Mesenteric fat pad (tissue), 1 donor: ENCODE measurements at places on chromosomes 7 and 10.

GRCh38 chr7:10977113-10977512, 3.4 kb downstream of the PHF14 start:
- no peak for DNase-seq

DNA sequence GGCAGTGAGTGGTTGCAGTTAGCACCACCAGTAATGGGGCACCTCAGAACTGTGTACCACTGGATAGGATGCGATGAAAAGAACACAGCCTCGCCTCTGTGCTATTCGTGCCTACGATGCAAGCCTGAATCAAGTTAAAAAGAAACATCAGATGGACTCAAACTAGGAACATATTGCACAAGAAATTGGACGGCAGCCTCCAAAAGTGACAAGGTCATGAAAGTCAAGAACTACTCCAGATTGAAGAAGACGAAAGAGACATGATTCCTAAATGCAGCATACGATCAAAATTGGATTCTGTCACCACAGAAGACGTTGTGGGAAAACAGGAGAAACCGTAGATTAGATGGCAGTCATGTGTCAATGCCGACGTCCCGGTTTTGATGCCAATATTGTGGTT, 648.1 kb upstream of the FOXK1 start:
- no peak for DNase-seq

DNA sequence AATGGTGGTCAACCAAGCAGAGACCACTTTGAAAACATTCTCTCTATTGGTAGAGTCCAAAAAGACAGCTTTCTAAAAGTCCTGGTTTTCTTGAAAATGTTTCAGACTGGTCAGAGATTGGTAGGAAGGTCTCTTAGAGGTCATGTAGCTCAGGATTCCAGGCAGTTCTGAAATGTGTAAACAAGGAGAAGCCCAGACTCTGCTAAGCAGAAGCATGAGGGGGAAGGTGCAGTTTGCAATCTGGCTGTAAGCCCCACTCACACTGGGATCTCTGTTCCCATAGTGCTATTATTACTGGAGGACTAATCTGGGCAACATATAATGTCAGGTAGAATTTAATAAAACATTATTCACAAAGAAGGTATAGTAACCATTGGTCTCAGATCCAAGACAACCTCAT, 101.1 kb downstream of the MAGI2 start:
- DNase-seq, result no peak

DNA sequence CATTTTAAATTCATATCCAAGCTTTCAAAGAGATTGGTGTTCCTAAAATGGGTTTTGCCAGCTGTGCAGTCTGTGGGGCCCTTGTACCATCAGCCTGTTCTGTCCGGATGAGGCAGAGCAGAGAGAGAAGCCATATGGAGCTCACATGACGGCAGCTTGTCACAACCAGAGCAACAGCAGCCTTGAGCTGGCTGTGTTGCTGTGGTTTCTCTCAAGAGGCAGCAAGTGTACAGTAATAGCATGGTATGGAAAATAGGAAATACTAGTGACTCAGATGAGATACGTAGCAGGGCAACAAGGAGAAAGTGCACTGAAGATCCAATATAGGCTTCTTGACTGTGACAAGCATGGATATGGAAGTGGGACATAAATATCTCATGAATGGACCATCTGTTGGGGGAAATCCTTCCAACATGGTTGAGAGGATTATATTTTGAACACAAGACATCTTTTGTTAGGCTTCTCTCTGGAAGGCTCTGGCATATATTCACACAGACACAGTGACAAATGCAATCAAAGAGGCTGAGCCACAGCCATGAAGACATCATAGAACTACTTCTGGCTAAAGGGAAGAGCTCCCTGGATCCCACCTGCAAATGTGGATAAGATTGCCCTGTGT, 251.0 kb upstream of the TAC1 start:
- no peak for DNase-seq

GRCh38 chr7:124073310-124073645, 40.4 kb upstream of the TMEM229A start:
- no peak for DNase-seq
